ENCODE measurements at places on chromosomes 12 and 14. TPM values are rescaled to one million over a fixed set of nuclear protein-coding genes. Genes with fewer than 3 reads are reported as not detected.

Gene ANO2
- polyA plus RNA-seq = 5.9 TPM

Gene AVPR1A
- polyA plus RNA-seq = 6.6 TPM

Gene CCDC175
- not detected for polyA plus RNA-seq

Gene CD69
- polyA plus RNA-seq = 0.93 TPM

Gene ACVRL1
- 53.4 TPM for polyA plus RNA-seq

Gene WNT1
- polyA plus RNA-seq = not detected

DNA sequence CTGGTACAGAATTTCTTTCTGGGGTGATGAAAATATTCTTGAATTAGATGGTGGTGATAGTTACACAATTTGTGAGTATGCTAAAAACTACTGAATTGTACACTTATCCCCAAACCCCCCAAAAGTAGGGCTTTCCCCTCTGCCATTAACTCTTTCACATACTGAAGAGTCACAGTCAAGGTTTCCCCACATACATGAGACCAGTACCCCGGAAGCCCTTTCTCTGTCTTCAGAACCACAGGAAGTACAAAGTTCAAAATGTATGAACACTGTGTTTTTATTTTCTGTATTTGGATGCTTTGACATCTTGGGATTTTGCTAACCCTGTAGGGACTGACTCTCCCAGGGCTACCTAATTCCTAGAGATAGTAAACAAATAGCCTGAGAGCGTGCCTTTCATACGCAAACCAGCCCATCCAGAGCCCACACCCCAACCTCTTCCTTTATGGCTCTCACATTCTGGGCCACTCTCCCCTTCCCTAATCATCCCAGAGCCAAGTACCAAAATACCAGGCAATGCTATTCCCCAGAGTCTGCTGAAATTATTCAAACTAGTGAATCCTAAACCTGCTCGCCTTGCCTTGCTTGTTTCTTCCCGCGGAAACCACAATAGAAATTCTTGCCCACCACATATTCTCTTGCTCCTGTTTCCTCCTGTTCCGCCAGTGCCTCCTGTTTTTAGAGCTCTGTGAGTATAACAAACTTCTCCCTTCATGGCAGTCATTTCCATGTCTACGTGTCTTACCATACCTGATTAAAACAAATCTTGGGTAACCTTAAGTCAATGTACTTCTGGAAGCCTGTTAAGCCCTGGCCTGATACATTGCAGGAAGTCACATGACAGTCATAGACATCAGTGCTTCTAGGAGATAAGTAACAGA, 524.8 kb downstream of the FUT8 start:
- DNase-seq = no peak

DNA sequence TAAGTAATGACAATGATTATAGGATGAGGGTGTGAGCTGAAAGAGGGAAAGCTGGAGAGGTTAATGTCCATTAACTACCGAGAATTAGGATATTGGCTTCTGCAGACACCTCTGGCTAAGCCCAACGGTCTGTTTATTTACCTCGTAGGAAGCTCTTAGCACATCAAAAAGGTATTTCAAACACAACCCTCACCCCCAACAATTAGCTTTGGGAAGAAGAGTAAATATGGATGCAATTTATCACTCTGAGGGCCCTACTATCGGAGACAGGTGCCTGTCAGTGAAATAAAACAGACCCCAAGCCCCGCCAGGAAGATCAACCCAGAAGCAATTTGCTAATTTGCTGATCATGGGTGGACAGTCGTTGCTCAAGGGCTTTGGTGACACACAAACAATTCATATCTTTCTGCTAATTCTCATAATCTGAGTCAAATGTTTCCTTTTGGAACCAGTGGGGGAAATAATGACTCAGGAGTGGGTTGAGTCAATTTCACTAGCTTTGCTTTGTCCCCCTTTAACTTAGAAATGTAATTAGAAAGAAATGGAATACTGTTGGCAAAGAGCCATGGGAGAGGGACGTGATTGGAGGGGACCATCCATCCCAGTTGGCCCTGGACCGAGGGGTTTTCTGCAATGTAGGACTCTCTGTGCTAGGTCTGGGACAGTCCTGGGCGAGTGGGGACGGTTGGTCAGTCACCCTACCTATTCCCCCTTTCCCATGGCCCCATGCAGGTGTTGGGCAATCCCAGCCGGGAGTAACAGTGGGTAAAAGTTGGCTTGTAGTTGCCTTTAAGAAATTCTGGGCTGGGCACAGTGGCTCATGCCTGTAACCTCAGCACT, 99.1 kb upstream of the MED13L start:
- no peak for DNase-seq

GRCh38 chr12:64400041-64400440, 4.2 kb upstream of the XPOT start:
- no peak for DNase-seq

- no peak for DNase-seq
Measured at GRCh38 chr12:51247523-51248206, 9.0 kb downstream of the DAZAP2 start.

- DNase-seq = no peak
Measured at GRCh38 chr12:101795013-101795412, 35.7 kb downstream of the GNPTAB start.

DNA sequence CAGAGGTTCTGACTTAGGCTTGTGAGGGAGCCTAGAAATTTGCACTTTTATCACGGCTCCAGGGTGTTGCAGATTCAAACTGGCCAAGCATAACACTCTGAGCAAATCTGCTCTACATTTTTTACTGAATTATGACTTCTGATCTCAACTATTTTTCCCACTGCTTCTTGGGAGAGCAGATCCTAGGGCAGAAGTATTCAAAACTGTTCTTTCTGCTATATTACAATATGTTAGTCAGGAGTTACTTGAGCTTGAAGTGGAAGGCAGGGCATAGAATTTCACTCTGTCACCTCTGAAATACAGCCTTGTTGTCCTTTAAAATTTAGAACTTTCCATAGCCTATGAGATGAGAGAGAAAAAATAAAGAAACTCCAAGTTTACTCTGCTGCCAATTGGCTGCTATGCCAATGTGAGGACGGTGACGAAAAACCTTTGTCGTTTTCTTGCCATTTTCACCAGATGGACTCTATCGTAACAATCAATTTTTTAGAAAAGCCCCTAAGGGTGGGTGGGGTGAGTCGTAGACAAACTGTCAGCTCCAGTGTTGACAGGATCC, 16.4 kb upstream of the KERA start:
- DNase-seq = peak; percentile 89

- DNase-seq = no peak
Measured at GRCh38 chr12:89183985-89184435, 168.3 kb downstream of the DUSP6 start.

GRCh38 chr12:57723630-57723962, 14.9 kb downstream of the AGAP2 start:
- DNase-seq = no peak
